ENCODE measurements at places on chromosomes 1 and 21.

GRCh38 chr21:38134084-38134873, 122.5 kb upstream of the KCNJ15 start:
- no peak for DNase-seq

DNA sequence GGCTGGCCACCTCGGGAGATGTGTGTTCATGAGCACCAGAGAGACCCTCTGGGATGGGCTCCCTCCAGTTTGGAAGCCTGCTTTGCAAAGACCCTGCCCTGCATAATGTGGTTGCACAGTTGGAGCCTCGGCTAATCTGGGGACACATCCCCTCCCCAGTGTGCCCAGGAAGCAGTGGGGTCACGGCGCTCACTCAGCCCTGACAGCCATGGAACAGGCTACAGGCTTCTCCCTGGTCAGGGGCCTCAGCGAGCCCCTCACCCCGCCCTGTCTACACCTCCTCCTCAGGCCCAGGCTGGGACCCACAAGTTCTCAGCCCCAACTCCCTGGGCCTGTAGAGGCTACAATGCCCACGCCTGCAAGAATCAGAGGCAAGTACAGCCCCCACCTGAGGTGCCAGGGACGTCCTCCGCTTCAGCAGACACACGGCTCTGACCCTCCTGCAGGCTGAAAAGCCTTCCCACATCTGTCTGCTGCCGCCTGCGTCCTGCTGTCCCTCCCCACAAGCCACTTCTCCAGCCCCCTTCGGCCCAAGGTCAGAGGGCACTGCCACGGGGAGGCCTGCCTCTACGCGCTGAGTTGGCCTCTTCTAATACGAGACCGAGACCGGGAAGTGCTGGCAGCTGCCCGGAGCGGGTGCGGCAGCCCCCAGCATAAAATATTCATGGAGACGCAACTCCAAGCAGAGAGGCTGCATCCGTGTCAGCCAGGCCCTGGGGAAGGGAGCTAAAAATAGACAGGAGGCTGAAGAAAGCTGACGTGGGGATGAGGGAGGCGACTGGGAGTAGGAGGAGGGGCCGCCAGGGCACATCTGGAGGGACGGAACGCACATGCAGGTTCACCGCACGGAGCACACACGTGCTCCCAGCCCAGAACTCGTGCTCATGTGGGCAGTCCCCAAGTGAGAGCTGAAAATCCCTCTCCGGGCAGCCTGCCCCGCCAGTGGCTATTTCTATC, 15.2 kb upstream of the GPR153 start:
- DNase-seq, result no peak

DNA sequence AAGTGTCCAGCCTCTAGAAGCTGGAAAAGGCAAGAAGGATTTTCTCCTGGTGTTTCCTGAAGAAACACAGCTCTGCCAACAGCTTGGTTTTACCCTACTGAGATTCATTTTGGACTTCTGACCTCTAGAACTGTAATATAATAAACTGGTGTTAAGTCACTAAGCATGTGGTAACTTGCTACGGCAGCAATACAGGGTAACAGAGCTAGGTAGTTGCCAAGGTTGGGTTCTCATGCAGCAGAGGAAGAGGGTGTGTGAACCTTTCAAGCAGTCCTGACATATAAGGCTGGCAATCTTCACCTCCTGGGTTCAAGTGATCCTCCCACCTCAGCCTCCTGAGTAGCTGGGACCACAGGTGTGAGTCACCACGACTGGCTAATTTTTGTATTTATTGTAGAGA, 36.0 kb downstream of the GNG4 start:
- DNase-seq, result no peak

DNA sequence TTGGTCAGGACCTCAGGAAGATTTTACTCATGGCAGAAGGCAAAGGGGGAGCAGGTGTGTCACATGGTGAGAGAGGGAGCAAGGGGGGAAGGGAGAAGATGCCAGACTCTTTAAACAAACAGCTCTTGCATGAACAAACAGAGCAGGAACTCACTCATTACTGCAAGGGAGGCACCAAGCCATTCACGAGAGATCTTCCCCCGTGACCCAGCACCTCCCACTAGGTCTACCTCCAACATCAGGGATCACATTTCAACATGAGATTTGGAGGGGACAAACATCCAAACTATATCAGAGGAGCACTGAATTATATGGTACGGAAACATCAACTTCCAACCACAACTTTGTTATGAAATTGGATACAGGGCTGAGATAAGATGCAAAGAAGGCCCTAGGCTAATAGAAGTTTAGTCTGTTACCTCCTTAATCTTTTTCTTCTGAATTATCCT, 164.9 kb downstream of the ST6GALNAC3 start:
- DNase-seq, result no peak

GRCh38 chr1:44603718-44604117, 70.6 kb downstream of the TMEM53 start:
- no peak for DNase-seq

DNA sequence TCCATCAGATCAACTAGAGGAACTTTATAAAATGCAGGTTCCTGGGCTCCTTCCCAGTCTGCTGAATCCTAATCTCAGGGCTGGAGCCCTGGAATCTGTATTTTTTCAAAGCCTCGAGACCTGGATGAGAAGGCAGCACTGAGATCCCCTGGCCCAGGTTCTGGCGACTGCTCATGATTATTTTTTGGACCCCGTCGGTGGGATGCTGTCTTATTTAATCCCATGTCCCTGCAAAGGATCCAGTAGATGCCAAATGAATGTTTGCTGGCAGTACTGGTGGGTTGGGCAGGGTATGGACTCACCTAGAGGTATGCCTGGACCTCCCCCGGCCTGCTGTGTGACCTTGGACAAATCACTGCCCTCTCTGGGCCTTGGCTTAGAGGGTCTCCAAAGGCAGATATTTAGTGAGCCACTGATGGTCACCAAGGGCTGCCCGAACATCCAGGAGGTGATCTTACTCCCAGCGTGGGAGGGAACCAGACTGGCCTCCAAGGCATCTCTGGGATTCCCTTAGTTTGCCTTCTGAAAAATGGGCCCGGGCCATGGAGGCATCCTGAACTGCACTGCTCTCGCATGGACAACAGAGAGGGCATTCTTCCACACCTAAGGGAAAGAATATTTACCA, 91.6 kb upstream of the RUNX3 start:
- no peak for DNase-seq

DNA sequence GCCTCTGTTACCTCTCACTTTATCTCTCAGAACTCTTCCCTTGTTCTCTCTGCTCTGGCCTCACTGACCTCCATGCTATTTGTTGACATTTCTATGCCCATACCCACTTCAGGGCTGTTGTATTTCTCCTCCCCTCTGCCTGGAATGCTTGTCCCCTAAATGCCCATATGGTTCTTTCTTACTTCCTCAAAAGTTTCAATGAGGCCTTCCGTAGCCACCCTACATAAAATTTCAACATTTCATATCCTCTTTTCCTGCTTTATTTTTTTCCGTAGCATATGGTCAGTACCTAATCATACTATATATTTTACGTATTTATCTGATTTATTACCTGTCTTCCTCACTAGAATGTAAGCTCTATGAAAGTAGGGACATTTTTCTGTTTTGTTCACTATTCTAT, 47.1 kb upstream of the ZYG11A start:
- DNase-seq, result no peak

DNA sequence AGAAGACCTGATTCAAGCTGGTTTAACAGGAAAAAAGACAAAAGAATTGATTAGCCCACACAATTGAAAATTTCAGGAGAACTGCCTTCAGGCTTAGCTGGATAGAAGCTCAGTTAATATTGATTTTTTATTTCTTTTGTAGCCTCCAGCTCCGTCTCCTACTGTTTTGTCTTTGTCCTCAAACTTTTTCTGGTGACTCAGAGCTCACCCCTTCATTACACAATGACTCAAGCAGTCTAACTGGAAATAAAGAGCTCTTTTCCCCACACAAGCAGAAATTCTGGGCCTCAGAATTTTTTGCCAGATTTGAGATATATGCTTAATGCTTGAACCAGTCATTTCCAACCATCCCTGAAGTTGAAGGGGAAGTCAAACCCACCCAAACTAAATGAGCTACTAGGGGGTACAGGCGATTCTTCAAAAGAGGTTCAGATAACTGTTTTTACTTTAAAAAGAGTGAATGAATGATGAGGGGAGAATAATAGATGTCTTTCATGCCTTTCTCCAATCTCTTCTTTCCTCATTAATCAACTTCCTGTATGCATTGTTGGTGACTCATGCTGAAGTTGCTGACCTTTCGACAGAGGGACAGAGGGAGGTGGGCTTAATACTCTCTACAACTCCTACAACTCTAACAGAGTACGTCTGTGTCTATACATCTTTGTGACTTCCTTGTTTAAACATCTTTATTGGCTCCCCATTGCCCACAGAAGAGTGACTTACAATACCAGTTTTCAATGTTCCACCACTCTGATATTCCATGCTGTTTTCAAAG, 6.2 kb upstream of the ACP6 start:
- DNase-seq, result no peak

GRCh38 chr1:31417148-31417547, 4.1 kb downstream of the SERINC2 start:
- DNase-seq, result no peak

DNA sequence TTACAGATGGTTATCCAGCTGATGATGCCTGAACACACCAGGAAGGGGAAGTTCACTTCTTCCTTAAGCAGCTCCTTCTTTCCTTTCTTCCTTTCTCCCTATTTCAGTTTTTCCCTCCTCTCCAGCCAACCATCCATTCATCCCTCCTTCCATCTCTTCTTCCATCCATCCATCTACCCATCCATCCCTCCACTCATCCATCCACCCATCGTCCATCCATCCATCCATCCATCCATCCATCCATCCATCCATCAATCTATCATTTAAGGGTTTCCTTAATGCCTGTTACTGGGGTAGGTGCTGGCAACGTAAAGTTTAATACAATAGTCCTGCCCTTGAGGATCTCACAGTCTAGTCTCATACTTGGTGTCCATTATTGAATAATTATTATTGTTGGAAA, 36.8 kb downstream of the C1orf21 start:
- DNase-seq, result no peak

DNA sequence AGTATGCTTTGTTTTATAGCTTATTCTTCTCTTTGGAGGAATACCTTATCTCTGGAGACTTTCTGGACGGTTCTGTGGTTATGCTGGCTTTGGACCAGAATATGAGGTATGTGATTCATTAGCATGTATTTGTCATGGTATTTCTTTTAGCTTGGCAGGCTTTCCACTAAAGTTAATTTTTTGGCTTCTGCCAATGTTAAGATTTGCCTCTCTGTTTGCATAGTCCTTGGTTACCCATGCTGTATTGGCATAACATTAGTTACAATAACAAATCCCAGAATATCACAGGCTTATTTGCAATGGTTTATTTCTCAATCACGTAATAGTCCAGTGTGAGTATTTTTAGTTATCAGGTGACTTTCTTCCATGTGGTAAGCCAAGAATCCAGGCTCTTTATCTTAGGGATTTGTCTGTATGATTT, 9.7 kb downstream of the ZMPSTE24 start:
- DNase-seq, result no peak

DNA sequence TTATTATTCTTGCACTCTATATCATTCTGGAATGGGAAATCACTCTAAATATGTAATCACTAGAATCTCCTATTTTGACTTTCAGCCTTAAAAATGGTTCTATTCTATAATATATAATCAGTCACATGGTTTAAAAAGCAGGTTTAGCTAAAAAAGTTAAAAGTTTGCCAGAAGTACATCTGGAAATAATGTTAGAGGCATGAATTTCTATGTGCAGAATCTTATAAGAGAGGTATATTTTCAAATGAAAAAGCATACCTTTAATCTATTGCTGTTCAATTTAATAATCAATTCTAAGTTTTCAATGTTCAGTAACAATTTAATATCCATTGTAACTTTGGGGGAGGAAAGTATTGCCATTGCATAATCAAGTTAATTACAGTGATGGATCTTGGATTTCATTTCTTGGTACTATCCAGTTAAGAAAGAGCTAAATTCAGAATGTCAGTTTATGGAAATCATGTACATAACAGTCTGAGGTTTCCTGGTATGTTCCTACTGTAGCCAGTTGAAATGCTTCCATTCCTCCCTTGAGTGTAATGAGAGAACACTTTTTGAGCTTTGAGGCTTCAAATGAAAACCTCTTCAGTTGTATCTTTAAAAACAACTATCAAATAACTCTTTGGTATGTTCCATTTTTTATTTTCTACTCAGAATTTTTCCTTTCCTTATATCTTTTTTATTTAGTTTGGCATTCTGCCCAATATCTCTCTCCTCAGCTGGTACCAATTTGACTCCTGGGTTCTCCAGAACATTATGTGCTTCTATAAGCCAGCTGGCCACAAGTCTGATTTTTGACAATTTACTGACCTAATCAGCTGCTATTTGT, 175.7 kb upstream of the COL11A1 start:
- no peak for DNase-seq

DNA sequence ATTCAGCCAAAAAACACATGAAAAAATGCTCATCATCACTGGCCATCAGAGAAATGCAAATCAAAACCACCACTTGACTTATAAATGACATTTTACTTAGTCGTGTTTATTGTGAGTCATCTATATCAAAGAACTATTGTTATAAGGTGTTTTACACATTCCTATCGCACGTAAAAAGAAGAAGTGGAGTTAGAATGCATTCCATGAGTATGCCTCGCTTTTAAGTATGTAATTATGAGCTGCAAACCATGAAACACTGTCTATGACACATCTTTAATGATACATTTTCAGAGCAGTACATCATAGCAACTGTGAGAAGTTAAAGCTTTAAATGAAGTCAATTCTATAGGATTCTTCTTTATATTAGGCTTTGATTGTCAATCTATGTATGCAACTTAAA, 614.3 kb upstream of the ADAMTS5 start:
- no peak for DNase-seq

GRCh38 chr1:15168479-15168878, 14.9 kb downstream of the TMEM51 start:
- no peak for DNase-seq

DNA sequence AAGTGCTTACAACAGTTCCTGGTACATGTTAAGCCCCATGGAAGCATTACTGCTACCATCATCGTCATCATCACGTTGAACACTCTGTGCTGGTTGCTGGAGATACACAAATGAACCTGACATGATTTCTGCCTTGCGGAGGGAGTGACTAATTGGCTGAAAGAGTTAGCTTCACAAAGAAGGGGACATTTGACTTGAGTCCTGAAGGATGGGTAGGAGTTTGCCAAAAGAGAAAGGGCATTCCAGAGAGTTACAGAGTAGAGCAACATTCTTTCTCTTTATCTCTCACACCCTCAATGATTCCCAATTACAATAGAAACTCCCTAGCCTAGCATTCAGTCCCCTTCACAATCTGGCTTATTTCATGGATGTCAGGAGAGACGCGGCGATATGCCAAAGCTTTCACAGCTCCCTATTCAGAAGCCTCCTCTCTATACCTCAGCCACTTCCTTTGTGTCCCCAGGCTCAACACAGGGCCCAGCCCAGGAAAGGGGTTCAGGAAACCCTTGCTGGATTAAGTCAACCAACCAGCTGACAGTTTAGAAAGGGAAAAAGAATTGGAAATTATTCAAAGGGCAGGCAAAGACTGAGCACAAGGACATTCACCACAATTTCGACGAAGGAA, 38.0 kb downstream of the SLC1A7 start:
- DNase-seq, result no peak

DNA sequence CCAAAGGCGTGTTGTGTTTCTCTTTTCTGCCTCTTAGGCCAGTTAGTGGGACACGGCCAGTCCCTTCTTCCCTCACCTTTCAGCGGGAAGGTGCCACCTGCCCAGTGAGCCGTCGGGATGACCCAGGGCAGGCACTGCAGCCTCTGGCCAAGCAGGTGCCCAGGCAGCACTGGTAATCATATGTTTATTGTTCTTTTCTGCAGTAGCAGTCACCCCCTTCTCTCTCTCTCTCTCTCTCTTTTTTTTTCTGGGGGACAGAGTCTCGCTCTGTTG, 38.2 kb downstream of the CRYAA start:
- no peak for DNase-seq

- no peak for DNase-seq
Observed at GRCh38 chr1:172717722-172718465, 59.0 kb downstream of the FASLG start.

- no peak for DNase-seq
Observed at GRCh38 chr1:193569096-193569982, 382.9 kb upstream of the B3GALT2 start.

Data from stimulated activated CD8-positive, alpha-beta memory T cell treated with anti-CD3 and anti-CD28 coated beads, Interleukin-7, amount 100 ng/mL, for 1 hour (primary cell).